ENCODE measurements at places on chromosomes 2 and 18.

DNA sequence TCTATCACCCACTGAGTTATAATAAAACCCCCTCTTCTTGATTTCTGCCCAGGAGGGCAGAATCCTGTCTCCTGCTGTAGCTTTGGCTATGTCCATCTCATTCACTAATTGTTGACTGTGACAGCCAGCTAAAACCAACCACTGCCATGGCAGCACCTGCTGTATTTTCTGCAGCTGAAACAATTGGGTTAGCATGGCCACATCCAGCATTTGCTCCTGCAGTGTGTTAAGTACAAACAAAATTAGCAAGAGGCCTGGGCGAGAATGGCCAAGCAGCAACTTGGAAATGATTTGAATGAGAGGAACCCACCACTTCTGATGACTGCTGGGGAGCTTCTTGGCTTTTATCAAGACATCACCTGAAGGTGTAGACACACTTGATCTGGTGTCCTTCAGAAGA lies 89.4 kb upstream of the LRRTM1 start:
- no peak for DNase-seq

GRCh38 chr18:58097121-58097906 lies 53.3 kb downstream of the NEDD4L start:
- DNase-seq: no peak

- DNase-seq: no peak
Observed at GRCh38 chr2:157785200-157785599, 90.9 kb downstream of the ACVR1 start.

- peak; percentile 78 for DNase-seq
Observed at GRCh38 chr18:62526098-62527025, 3.5 kb downstream of the ZCCHC2 start.

DNA sequence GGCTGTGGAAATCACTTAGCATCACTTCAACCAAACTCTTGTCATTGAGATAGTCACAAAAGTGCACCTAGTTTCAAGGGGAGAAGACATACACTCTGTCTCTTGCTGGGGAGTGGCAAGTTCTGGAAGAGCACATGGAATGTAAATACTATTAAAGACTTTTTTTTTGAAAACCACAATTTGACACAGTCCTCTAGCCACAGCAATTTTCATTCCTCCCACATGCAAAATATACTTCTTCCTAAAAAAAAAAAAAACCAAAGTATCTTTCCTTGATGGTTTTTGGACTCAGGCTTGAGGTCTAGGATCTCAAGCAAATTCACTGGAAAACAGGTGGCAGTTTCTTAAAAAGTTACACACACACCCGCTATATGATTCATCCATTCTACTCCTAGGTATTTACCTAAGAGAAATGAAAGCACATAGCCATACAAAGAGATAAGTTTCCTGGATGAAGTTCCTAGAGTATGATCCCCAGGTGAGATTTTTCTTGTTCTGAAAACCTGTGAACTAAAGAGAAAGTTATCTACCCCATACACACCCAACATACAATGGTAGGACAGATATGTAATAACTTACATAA lies 295.8 kb downstream of the SP3 start:
- DNase-seq: no peak

- DNase-seq: no peak
Observed at GRCh38 chr2:25014631-25015030, 27.2 kb upstream of the EFR3B start.

DNA sequence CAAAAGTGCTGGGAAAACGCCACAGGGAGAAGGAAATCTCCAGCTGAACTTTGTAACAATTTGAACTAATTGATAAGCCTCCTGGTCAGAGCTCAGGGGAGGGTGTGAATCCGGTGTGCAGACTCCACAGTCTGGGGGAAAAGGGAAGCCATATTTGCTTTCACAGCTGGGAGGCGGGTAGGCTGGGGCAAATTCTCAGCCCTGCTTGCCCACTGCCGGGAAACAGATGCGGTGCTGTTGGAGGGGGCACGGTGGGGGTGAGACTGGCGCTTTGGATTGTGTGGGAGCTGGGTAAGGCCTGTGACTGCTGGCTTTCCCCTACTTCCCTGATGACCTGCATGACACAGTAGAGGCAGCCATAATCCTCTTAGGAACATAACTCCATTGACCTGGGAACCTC lies 134.8 kb downstream of the ADCYAP1 start:
- no peak for DNase-seq

- DNase-seq: no peak
Observed at GRCh38 chr18:70377317-70377799, 88.5 kb downstream of the SOCS6 start.

DNA sequence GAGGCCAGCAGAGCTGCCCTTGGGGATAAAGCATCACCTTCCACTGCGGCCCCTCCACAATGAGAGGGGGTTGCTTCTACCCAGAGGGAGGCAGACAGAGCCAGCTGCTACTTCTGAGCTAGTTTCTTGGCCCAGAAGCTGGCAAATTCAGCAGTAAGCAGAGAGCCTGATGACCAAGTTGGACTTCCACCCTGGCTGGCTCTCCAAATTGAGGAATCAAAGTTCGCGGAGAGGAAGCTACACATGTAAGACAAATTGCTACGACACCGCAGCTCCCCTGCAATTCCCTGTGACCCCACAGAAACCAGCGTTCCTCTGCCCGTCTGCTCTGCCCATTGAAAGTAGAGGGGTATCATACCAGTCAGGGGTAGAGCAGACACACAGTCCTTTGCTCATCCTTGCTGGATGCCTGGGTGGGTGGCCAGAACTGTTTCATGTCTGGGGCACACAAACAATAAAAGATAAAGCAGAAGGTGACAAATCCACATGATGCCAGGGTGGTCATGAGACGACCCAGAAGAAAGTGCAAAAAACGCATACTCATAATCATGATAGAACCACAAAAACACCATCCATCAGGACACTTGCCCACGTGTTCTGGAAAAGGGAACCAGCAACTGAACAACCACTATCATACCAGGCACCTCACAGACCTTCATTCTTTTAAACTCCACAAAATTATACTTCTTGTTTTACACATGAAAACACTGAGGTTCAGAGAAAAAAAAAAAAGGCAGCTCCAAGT lies 5.4 kb downstream of the TFCP2L1 start:
- no peak for DNase-seq

- no peak for DNase-seq
Observed at GRCh38 chr2:71933467-71934319, 214.0 kb downstream of the CYP26B1 start.

GRCh38 chr2:177548636-177549035 lies 156.1 kb downstream of the AGPS start:
- DNase-seq: no peak

GRCh38 chr2:44940732-44941464 lies 604 bp upstream of the SIX3 start:
- DNase-seq: no peak

GRCh38 chr2:37568565-37568964 lies 102.9 kb downstream of the CDC42EP3 start:
- DNase-seq: peak; percentile 35

GRCh38 chr2:220930271-220931076 lies 641.6 kb downstream of the EPHA4 start:
- no peak for DNase-seq

GRCh38 chr2:71277536-71278103 lies 50.7 kb upstream of the PAIP2B start:
- peak; percentile 26 for DNase-seq

- no peak for DNase-seq
Observed at GRCh38 chr2:134099273-134099672, 154.6 kb upstream of the MGAT5 start.

DNA sequence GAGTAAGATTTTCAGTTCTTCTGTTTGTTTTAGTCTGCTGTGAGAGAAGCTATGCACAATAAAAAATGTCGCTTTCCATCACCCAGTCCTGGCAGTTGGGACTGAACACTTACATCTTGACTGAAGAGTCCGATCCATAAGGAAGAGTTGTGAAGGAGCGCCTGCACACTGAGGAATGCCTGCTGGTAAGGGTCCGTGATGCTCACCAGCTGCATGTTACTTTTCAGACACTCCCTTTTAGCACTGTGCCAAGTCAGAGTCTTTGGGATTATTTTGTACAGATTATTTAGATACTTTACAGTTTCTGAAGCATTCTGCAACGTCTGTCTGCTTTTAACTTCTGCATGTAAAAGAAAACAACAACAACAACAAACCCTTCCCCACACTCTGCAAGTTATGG lies 42.6 kb upstream of the CD302 start:
- no peak for DNase-seq

GRCh38 chr2:209917154-209917771 lies 85.2 kb upstream of the RPE start:
- no peak for DNase-seq

- no peak for DNase-seq
Observed at GRCh38 chr2:73033766-73034381, 37.6 kb downstream of the SFXN5 start.

- no peak for DNase-seq
Observed at GRCh38 chr2:128984081-128984480, 665.4 kb upstream of the HS6ST1 start.

GRCh38 chr2:153519257-153519875 lies 40.8 kb upstream of the RPRM start:
- peak; percentile 55 for DNase-seq

DNA sequence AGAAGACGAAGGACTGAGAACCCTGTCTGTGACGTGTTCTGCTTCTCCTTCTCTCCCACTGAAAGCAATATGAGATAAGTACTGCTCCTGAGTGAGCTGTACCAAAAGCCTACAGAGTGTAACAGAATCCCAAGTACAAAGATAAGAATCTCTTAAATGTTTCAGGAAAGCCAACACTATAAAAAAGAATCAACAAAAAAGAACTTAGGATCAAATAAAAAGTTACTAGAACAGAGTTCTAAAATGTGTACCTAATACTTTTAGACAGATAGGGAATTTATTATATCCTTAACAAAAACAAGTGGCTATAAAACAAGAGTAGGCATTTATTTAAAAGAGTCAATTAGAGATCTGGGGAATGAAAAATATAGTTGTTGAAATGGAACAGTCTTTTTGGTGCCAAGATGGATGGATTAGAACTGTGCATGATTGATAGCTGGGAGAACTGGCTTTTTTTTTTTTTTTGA lies 49.0 kb downstream of the NCOA1 start:
- no peak for DNase-seq

DNA sequence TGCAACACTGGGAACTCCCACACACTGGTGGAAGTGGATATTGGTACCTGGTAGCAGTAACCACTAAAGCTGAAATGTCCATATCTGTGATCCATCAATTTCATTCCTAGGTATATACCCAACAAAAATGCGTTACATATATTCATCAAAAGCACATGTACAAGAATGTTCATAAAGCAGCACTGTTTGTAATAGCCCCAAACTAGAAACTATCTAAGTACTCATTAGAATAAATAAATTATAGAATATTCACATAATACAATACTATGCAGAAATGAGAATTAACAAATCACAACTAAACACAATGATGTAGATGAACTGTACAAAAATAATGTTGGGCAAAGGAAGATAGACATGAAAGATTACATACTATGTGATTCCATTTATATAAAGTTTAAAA lies 11.1 kb upstream of the TLK1 start:
- DNase-seq: no peak

DNA sequence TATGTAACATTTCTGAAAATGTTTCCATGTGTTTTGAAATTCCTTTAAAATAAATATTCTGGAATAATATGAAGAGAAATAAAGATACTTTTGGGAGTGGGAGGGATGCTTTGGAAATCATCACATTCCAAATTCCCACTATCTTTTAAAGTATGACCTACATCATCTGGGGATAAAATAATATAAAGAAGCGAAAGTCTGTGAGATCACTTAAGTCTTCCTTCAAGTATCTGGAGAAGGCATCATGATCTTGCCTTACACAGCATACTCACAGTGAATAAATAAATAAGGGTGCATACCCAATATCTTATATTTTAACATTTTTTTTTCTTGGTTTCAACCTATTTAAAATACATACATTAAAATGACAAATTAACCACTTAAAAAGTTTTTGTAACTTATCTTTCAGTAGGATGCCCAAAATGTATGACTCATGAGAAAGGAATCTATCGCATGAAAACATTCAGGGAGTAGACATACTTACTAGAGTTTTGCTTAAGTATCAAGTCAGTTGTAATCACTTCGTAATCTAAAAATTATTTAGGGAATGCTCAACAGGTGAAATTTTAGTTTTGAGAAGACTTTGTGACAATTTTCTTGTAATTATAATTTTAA lies 248.3 kb upstream of the COL3A1 start:
- no peak for DNase-seq

- DNase-seq: no peak
Observed at GRCh38 chr2:188395903-188396689, 104.4 kb downstream of the GULP1 start.

DNA sequence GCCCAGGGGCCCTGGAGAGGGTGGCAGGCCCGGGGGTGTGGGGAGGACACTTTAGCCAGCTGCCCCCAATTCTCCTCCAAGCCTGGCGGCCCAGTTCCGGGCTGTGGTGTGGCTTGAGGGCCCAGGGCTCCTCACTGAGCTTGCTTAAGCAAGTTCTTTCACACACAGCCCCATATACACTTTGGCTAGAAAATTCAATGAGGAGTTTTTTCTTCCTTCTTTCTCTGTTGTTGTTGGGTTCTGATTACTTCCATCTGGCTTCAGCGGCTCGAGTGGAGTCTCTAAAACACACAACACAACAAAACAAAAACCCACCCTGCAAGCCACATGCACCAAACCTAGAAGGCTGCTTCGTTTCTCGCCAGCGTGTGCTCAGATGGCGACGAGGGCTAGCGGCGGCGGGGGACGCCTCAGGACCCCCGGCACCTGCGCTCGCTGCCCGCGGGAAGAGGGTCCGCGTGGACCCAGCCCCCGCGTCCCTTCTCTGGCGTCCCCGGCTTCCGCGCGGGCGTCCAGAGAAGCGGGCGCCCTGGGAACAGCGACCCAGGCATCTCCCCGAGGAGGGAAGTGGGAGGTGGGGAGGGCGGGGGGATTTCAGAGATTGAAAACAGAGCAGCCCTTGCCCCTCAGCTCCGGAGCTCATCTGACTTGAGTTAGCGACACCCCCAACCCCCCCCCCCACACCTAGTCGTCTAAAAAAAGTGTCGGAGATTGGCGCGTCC lies 577 bp upstream of the GLI2 start:
- no peak for DNase-seq

- no peak for DNase-seq
Observed at GRCh38 chr18:58098706-58099105, 54.7 kb downstream of the NEDD4L start.

GRCh38 chr2:237568121-237568660 lies 1.8 kb downstream of the PRLH start:
- no peak for DNase-seq

GRCh38 chr2:212489719-212490346 lies 48.8 kb downstream of the ERBB4 start:
- DNase-seq: no peak

Measured in CD4-positive, alpha-beta T cell treated with Interleukin-17A for 4 hours (primary cell).